ENCODE measurements at places on chromosomes 6 and 20.

- DNase-seq: no peak
Observed at GRCh38 chr6:54689620-54690019, 157.0 kb upstream of the FAM83B start.

GRCh38 chr6:39836606-39837005 lies 44.4 kb downstream of the DAAM2 start:
- no peak for DNase-seq

DNA sequence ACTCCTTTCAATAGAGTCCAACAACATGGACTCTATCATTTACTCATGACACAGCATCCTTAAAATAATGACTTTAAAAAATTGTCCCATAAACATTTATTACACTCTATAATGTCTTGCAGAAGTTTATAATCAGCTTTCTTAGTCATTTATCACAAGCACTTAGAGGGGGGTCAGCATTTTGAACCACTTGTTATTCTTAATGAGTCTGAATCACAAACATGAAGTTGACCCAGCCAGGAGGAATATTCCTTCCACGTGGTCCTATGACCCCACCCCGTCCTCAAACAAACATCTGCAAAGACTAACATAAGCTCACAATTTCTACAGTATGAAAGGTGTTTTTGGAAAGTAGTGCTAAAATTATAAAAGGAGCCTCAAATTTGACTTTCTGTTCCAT lies 91.1 kb downstream of the MTFR2 start:
- DNase-seq: no peak

DNA sequence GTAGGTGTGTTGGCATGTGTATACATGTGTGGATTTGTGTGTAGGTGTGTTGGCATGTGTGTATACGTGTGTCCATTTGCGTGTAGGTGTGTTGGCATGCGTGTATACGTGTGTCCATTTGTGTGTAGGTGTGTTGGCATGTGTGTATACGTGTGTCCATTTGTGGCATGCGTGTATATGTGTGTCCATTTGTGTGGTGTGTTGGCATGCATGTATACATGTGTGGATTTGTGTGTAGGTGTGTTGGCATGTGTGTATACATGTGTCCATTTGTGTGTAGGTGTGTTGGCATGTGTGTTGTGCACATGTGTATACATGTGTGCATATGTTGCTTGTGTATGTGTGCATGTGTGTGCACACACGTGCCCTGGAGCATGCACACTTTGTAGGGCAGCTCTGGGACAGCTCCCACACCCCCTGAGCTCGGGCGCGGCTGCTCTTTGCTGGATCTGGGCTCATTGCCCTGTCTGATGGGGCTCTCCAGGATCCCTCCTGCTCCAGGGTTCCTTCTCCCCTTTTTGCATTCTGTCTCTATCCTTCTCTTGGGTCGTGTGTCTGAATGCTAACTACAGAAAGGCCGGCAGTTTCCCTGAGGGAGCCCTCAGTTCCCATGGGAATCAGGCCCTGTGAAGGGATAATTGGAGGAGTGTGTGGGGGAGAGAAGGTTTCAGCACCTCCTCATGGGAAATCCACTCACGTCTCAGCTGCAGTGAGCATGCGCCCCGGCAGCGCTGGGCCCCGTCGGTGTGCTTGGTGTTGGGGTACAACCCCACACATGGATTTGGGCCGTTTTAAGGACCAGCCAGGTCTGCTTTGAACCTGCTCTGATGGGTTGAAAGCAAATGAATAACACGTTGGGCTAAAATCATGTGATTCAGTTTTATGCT lies 102.0 kb downstream of the ERMARD start:
- DNase-seq: no peak

- DNase-seq: no peak
Observed at GRCh38 chr6:33763483-33763882, 16.8 kb upstream of the IP6K3 start.

DNA sequence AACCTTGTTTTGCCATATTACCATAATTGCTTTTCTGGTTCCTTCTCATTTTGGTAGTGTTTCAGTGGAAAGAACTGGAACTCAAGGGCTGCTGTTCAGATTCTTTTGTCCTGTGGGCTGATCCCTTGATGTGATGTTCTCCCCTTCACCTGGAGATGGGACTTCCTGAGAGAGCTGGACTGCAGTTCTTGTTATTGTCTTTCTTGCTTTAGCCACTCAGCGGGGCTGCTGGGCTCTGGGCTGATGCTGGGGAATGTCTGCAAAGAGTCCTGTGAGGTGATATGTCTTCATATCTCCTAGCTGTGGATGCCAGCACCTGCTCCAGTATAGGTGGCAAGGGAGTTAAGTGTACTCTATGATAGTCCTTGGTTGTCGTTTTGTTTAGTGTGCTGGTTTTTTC lies 79.0 kb downstream of the BCKDHB start:
- no peak for DNase-seq

- no peak for DNase-seq
Observed at GRCh38 chr20:38117635-38118034, 47.4 kb downstream of the TGM2 start.

- no peak for DNase-seq
Observed at GRCh38 chr6:167793421-167793820, 33.3 kb upstream of the AFDN start.

GRCh38 chr6:157228426-157229131 lies 94.7 kb downstream of the TMEM242 start:
- DNase-seq: no peak

DNA sequence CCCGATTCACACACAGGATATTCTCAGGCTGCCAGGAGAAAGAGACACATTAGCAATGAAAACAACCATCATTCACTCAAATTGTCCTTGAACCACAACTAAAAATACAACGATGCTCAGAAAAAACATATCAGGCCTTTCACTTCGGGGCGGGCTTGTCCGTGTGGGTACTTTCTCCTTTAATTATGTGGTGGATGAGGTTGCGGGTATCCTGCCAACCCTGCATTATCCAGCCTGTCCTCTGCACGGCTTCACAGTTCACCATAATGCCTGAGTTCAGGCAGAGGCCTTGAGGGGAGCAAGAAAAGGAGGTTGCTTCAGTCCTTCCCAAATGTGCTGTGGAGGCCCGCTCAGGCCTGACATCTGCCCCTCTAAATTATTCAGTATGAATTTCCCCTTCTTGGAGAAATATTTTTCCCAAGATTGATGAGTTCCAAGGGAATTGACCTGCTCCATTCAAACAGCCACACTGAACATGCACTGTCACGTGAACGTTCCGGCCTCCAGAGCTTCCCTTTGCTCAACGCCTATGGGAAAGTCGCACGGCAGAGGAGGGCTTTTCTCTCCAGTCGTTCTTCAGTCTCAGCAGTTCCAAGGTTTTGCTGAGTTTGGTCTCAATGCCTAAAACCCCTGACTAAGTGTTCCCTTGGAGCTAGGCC lies 70.3 kb downstream of the MYLK4 start:
- no peak for DNase-seq

DNA sequence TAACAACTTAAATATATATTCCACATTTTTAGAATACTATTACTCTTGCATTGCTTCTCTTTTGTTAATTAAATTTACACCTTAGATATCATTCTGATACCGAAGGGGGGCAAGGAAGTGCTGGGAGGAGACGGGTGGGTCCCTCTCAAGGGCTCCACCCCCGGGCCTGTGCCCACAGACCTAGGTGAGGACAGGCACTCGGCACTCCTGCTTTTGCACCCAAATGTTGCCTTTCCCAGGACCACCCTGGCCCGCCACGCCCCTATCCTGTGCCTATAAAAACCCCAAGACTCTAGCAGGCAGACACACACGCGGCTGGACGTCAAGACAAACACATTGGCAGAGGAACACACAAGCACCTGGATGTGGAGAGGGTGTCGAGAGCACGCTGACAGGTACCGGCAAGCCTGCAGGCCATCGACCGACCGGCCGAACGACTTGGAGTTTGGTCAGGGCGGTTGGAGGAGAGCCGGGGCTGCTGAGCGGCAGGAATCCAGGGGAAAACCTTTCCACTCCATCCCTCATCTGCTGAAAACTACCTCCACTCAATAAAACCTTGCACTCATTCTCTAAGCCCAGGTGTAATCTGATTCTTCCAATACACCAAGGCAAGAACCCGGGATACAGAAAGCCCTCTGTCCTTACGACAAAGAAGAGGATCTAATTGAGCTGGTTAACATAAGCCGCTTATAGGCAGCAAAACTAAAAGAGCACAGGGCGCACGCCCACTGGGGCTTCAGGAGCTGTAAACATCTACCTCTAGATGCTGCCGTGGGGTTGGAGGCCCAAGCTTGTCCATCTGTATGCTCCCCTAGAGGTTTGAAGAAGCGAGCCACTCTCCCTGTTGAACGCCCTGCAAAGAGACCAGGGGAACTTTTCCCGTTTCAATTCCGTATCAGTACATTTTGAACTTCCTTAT lies 197.4 kb upstream of the PRSS16 start:
- no peak for DNase-seq

GRCh38 chr20:56943946-56944945 lies 315.1 kb downstream of the TFAP2C start:
- DNase-seq: no peak

DNA sequence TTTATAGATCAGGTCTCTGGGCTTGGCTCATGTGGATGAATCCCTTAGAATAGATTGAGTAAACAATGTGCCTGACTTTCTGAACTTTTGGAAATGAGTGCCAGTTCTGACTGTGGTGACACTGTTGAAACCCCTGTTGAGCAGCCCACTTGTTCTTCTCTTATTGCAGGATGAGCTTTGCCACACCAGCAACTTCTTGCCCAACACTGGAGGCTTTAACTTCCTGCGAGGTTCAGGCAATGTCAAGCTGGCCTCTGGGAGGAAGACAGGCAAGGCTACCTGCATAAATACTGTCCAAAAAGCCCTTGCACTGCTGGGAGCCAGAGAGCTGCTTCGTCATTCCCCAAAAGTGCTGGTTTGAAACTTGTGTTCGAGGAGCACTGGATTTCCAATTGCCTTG lies 32.8 kb upstream of the SMIM8 start:
- no peak for DNase-seq

- no peak for DNase-seq
Observed at GRCh38 chr20:50415021-50415515, 95.1 kb upstream of the PTPN1 start.

GRCh38 chr6:131960371-131961133 lies 9.4 kb upstream of the CCN2 start:
- no peak for DNase-seq

- no peak for DNase-seq
Observed at GRCh38 chr6:49662892-49663261, 26.2 kb upstream of the RHAG start.

- DNase-seq: no peak
Observed at GRCh38 chr20:9139106-9139833, 70.4 kb downstream of the PLCB4 start.

DNA sequence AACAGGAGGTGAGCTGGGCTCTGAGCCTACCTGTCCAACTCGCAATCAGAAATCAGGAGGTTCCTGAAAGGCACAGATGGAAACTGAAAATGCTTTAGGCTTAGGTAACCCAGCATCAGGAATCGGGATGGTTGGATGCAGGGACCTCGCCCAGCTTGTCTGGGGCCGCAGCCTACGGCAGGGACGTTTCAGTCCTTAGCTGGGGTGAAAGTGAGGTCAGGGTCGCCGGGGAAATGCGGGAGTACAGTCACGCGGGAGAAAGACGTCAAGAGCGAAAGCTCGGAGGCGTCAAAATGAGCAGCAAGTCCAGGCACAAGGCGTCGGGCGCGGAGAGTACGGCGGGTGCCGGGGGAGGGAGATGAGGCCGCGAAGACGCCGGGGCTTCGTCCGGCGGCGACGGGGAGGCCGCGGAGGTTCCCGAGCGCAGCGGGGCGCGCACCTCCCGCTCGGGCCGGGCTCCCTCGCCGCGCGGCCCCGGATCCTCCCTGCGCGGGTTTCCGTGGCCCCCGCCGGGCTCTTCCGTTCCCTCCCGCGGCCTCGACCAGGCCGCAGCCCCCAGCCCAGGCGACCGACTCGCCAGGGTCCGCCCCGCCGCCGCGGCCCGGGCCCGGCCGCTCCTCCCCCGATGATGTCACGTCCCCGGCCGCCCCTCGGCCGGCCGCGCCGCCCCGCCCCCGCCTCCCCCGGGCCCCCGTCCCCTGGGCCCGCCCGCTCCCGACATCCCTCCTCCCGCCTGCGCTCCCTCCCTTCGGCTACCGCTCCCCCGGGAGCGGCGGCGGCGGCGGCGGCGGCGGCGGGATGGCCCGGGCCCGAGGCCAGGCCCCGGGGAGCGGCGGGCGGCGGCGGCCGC lies at the start of gene EBF4:
Gene EBF4, plus strand, starts transcription at position 745 of the 850 bp plus-strand sequence. CDS start 866 bp downstream, outside the sequence.
- no peak for DNase-seq

All from GOT3 (cell line).